Fibroblast of lung (primary cell): ENCODE measurements at places on chromosomes 3 and 15. TPM values are rescaled to one million over a fixed set of nuclear protein-coding genes. Genes with fewer than 3 reads are reported as not detected.
A peak's percentile ranks its signal among the peaks of the same experiment; 100 is the strongest.

Gene FETUB
- not detected in 2 replicates for polyA plus RNA-seq

- H3K27me3 ChIP-seq = no peaks in the 10 kb centered on the region
- no peak overlapping the region for H3K4me3 ChIP-seq
- H3K4me1 ChIP-seq = no peaks in the 10 kb centered on the region
- no peak for DNase-seq
Measured at GRCh38 chr3:118811236-118811732, 223.4 kb downstream of the IGSF11 start.

DNA sequence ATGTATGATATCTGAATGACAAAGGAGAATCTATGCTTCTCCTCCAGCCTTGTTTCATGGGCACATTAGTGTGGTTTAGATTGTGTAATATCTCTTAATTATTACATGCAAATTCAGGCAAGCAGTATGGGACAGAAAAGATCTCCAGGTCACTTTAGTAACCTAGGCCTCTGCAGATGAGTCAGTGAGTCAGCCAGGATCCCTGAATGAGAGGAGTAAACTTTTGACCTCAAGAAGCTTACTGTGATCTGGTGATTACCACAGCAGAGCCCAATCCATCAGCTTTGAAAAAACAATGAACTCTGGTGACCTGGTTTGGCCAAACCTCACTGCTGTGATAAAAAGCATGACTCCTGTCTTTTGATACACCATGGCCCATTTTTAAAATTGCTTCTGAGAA, 107.8 kb downstream of the LRRN1 start:
- no peaks in the 10 kb centered on the region for H3K36me3 ChIP-seq
- H3K4me1 ChIP-seq = no peaks in the 10 kb centered on the region
- no peak overlapping the region for H3K4me3 ChIP-seq
- no peak for DNase-seq

- DNase-seq = peak; percentile 21
- H3K36me3 ChIP-seq = peaks cover 4% of the 10 kb centered on the region
- H3K4me1 ChIP-seq = peaks cover 17% of the 10 kb centered on the region
- H3K27me3 ChIP-seq = no peaks in the 10 kb centered on the region
Measured at GRCh38 chr15:72237853-72238224, 6.8 kb upstream of the PKM start.

GRCh38 chr15:98943051-98943508, 64.5 kb downstream of the PGPEP1L start:
- H3K27ac ChIP-seq = no peak overlapping the region
- no peak for DNase-seq
- no peak overlapping the region for H3K4me3 ChIP-seq
- H3K4me1 ChIP-seq = peaks cover 12% of the 10 kb centered on the region
- H3K36me3 ChIP-seq = peaks cover 5% of the 10 kb centered on the region

DNA sequence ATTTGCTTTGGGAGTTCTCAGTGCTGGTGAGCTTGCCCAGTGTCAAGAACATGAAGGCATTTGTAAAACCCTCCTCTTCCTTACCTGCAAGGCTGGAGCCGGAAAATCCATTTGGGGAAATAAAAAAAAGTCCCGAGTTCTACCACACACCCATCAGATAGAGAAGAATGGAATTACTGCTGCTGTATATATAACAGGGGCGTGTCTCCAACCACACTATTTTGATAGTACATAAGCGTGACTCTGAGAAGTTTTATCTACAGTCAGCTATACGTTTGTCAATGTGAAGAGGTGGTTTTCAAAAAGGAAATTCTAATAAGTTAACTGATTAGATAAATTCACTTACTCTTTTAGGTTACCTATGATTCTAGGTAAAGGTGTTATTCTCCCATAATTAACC, 1.3 kb upstream of the CPA3 start:
- no peaks in the 10 kb centered on the region for H3K36me3 ChIP-seq
- no peaks in the 10 kb centered on the region for H3K27me3 ChIP-seq
- H3K4me3 ChIP-seq = no peak overlapping the region
- H3K4me1 ChIP-seq = no peaks in the 10 kb centered on the region
- no peak overlapping the region for H3K27ac ChIP-seq
- no peak for DNase-seq
